H54 (cell line): ENCODE measurements at places on chromosomes 13 and 19.

DNA sequence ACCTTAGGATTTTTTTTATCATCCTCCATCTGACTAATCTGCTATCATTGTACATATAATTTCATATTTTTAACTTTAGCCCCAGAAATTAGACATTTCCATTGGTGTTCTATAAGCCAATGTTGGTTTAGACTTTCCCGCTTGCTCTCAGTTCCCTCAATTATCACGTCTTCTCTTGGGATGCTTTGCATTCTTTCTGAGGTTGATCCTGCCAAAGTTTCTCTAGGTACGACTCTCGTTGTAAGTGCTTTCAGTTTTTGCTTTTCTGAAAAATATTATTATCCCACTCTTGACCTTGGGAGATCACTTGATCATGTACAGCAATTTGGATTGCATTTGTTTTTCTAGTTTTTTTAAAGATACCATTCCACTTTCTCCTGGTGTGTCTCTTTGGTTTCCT is 270.2 kb downstream of the IRS2 start:
- DNase-seq, result no peak

DNA sequence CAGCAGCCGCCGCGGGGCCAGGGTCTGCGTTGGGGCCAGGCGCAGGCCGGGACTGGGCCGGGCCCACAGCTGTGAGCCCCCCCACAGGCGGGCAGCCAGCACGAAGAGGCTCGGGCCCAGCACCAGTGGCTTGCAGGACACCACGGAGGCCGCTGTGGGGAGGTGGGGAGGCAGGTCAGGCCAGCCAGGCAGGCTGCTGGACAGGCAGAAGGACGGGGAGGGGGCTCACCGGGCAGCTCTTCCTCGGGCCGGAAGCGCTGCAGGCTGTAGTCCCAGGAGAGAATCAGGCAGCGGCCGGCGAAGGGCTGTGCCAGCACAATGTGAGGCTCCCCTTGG is 8.3 kb downstream of the LGI4 start:
- no peak for DNase-seq

DNA sequence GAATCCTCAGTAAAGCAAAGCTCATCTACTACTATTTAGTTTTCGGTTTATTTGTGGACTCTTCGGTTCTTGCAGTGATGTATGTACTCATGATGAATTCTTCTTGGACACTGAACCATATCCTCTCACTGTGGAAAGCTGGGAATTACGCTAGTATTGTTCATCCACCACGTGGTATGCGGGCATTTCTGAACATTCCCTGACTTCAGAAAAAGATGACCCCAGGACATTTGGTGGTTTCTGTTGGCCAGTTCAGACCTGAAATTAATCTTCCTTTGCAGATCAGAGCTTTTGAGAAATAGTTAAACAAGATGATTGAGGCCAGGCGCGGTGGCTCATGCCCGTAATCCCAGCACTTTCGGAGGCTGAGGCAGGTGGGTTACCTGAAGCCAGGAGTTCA is 25.3 kb upstream of the FBN3 start:
- DNase-seq, result no peak

DNA sequence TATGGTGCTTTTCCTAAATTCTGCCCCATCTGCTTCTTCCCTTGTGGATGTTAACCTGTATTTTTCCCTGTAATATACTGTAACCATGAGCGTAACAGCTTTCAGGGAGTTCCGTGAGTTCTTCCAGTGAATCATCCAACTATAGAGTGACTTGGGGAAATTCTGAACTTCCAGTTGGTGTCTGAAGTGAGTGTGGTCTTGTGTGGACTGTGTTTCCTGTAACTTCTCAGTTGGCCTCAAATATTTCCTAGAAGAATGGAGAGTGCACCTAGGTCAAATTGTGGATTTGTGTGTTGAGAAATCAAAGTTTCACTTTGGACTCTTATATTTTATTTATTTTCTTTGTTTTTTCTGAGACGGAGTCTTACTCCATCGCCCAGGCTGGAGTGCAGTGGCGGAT is 11.0 kb upstream of the ZNF766 start:
- no peak for DNase-seq

GRCh38 chr13:29987340-29987739 is 136.9 kb upstream of the UBL3 start:
- no peak for DNase-seq

GRCh38 chr19:3670796-3671679 is 29.2 kb downstream of the PIP5K1C start:
- no peak for DNase-seq

DNA sequence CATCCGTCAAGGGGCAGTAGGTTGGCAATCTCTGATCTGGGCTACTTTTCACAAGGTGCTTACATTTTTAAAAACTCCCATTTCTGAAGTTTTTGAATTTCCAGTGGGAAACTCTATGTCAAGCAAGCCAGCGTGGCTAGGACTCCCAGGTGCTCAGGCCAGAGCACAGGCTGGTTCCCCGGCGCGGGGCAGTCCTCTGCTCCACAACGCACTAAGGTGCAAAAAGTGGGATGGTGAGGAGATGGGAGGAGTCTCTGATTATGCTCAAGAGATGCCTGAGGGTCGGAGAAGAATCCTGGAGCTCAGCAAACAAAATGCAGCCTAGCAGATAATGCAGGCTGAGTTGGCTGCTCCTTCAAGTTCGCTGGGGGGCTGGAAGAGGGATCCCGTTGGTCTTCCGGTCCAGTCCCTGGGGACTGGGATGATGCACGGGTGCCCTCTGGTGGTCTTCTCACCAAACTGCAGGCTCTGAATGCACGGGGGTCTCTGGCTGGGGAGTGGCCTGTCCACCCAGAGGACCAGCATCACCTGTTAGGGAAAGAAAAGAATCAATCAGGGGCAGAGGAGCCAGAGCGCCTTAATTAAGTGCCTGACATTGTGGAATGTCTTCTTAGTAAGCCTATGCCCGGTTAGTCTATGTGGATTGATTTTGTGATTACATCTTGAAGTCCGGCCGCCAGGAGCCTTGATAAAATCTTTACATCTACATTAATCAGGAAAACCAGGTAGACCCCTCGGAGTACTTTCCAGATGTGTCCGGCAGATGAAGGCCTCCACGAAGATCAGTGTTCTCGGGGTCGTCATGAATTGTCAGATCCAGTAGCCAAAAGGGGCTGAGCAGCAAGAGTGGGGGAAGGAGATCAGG is 244.4 kb upstream of the MAB21L1 start:
- peak; percentile 47 for DNase-seq

- no peak for DNase-seq
These were observed 7.5 kb downstream of the PLAUR start for GRCh38 chr19:43662487-43662886.

DNA sequence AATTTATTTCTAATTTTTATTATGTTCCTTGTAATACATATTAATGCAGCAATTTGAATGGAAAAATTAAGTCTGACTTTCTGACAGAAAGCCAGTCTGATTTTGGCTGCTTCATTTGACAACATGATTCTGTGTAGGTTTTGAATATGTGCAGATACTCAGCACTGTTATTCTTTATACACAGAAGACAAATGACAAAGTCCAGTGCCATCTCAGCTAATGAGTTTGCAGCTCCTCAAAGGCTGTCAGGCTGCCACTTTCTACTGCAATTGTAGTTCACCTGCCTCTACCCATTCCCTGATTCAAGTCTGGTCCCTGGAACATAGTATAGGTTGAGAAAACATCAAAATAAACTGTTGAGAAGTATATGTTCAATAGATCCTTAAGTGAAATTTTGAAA is 2.9 kb upstream of the CHAMP1 start:
- no peak for DNase-seq

DNA sequence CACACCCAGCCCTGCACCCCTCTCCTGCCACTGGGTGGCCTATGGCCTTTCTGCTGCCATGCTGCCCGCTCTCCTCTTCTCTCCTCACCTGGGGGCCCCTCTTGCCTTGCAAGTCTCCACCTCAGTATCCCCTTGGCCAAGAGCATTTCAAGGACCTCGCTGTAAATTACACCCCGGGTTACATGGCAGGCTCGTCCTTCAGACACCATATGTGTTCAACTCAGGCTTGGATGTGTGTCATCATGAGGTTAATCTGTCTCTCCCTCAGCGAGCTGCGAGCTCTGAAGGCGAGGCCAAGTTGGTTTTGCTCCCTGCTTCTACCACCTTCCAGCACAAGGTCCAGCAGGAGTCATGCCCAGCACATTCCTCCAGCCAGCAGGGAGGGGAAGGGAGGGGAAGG is 74.8 kb upstream of the TM9SF2 start:
- DNase-seq, result no peak

DNA sequence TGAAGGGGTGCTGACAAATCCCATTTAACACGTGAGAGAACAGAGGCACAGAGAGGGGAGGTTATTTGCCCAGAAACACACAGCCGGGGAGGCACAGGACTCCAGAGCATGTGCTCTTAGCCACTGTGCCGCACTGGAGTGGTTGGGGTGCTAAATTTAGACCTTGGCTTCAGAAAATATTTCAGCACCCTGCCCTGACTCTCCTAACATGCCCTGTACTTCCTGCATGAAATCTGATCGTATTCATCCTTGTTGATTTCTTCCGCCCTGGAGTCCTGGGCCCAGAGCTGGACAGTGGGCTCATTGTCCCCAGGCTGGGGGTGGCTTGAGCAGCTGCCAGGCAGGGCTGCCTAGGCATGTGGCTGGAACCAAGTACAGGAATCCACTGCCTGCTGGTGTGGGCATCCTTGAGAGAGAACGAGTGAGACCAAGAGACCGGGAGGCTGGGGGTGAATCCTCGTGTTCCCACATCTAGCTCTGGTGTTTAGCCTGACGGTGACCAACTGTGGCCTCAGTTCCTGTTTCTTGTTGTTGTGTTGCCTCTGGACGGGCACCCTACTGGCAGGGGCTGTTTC is 5.3 kb downstream of the SLC27A1 start:
- DNase-seq, result no peak

- DNase-seq, result no peak
These were observed 60.8 kb downstream of the KLF5 start for GRCh38 chr13:73119612-73120011.

- no peak for DNase-seq
These were observed 1.1 kb upstream of the MVB12A start for GRCh38 chr19:17418710-17419109.

- DNase-seq, result no peak
These were observed 2345.2 kb downstream of the PCDH9 start for GRCh38 chr13:64884976-64885375.

DNA sequence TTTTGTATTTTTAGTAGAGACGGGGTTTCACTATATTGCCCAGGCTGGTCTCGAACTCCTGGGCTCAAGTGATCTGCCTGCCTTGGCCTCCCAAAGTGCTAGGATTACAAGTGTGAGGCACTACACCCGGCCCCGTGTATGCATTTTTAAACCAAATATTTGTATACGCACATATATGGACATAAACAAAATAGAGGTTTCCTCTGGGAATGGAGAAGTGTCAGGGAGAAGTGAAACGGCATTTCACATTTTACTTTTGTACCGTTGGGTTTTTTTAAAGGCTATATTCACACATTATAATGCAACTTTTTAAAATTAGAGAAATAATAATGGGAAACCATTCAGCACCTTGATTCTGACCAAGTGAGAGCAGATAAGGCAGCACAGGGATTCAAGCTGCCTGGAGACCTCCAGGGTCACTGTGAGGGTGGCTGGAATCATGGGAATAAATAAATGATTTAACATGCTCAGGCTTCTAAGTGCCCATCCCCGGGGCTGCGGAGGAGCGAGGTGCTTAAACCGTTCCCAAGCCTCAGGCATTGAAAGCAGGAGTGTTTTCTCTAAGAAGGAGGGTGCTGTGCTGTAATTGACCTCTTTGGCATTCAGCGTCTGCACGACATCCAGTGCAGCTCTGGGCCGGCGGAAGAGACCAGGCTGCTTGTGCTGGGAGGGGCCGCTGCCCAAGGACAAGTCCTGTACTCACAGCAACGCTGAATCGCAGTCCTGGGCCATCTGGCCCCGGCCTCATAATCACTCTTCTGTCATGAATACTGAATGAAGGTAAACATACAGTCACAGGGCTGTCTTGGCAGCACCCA is 24.7 kb downstream of the GPR42 start:
- no peak for DNase-seq

- peak; percentile 96 for DNase-seq
These were observed 3.6 kb downstream of the PRMT1 start for GRCh38 chr19:49680421-49681351.

DNA sequence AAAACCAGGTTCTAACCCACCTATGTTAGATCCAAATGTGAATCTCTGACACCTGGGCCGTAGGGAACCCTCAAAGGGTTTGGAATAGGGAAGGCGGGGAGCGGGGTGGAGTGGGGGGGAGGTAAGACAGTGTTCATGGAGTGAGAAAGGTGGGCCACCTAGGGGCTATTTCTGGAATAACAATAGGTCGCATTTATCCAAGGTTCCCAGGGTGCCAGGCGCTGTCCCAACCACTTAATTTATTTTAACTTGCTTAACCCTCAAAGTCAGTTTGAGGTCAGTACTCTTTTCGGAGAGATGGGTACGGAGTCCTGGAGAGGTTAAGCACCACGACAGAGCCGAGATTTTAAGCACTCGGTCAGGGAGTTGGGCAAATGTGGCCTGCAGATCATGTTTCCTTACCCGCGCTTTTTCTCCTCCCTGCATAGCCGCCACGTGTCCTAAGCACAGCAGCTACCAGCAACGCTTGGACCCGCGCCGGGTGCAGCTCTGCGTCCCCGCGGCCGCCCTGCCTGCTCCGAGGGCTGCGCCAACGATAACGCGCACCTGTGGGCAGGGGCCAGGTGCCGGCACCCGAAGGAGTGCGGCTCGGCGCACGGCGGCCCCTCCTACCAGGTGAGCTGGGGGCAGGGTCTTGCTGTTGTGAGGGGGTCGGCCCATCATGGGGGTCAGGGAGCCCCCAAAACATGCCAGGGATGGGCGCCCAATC is 25.0 kb upstream of the FXYD3 start:
- DNase-seq, result peak; percentile 84

DNA sequence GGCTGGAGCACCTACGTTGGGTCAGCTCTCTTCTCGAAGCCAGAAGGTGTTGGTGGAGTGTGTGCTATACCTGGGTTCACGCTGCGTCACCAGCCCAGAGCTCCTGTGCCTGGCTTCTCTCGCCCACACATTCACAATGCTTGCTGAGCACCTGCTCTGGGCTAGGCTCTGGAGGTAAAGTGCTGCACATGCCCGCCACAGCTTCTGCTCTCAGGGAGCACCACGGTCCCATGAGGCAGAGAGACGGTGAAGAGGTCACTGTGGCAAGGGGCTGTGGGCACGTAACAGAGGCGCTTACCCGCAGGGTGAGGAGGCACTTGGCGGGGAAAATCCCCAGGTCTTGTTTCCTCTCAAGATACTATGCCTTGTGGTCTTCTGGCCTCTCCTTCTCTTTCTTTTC is 174.2 kb downstream of the TEX29 start:
- DNase-seq, result no peak

GRCh38 chr13:98751861-98752466 is 508 bp downstream of the SLC15A1 start:
- no peak for DNase-seq

- no peak for DNase-seq
These were observed 621 bp downstream of the NOVA2 start for GRCh38 chr19:45972947-45973540.
